Prostate gland (tissue), 2 donors: ENCODE measurements at places on chromosomes 7 and 10. TPM values are rescaled to one million over a fixed set of nuclear protein-coding genes. Genes with fewer than 3 reads are reported as not detected.

GRCh38 chr7:78099715-78100394, 301.3 kb downstream of the PHTF2 start:
- H3K4me3 ChIP-seq: no peak overlapping the region
- DNase-seq: no peak
- H3K27ac ChIP-seq: no peak overlapping the region
- no peaks in the 10 kb centered on the region for H3K4me1 ChIP-seq

DNA sequence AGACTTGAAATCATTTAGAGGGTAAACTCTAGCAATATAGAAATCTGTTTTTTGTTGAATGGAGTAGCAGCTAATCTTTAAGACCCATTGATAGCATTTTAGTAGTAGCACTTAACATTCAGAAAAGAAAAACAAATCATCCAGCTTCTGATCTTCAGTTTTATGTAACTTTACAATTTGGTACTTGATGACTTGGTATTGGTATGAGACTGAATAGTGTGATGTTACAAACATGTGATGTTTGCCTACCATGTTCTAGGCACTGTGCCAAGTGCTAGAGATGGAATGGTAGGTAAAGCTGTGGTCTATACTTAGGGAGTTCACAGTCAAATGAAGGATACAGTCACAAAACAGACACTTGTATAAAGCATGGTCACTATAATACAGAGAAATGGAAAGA, 21.3 kb downstream of the ZEB1 start:
- H3K27me3 ChIP-seq: no peaks in the 10 kb centered on the region
- no peaks in the 10 kb centered on the region for H3K36me3 ChIP-seq
- no peak overlapping the region for H3K4me3 ChIP-seq
- no peak overlapping the region for H3K27ac ChIP-seq
- no peaks in the 10 kb centered on the region for H3K4me1 ChIP-seq

DNA sequence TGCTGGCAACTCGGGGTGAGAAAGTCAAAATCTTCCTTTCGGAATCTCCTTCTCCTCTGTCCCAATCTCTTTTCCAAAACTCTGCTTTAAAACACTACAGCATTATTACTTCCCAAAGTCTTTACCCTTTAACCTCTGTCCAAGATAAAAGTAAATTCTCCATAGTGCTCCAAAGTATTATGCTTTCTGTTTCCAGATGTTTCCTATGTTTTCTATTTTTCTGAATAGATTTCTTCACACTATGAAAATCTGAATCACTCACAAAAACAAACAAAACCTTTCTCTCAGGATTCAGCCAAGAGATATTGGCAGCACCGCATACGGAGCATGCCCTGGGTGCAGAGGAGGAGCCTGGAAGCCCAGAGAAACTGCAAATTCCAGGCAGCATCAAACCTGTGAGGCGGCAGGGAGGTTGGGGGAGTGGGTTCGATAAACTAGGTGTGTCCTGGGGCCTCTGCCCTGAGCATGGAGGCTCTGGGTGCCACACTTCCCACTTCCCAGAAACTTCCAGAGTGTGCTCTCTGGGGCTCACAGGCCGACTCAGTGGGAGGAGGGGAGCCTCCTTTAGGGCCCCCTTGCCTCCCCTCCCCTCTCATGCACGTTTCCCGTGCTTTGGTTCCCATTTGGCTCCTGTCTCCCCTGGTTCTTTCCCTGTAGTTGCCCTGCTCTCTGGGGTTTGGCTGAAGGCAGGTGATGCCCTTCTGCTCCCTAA, 35.6 kb downstream of the VIPR2 start:
- no peak overlapping the region for H3K4me3 ChIP-seq
- H3K4me1 ChIP-seq: no peaks in the 10 kb centered on the region
- DNase-seq: no peak
- H3K36me3 ChIP-seq: no peaks in the 10 kb centered on the region
- no peaks in the 10 kb centered on the region for H3K27me3 ChIP-seq

DNA sequence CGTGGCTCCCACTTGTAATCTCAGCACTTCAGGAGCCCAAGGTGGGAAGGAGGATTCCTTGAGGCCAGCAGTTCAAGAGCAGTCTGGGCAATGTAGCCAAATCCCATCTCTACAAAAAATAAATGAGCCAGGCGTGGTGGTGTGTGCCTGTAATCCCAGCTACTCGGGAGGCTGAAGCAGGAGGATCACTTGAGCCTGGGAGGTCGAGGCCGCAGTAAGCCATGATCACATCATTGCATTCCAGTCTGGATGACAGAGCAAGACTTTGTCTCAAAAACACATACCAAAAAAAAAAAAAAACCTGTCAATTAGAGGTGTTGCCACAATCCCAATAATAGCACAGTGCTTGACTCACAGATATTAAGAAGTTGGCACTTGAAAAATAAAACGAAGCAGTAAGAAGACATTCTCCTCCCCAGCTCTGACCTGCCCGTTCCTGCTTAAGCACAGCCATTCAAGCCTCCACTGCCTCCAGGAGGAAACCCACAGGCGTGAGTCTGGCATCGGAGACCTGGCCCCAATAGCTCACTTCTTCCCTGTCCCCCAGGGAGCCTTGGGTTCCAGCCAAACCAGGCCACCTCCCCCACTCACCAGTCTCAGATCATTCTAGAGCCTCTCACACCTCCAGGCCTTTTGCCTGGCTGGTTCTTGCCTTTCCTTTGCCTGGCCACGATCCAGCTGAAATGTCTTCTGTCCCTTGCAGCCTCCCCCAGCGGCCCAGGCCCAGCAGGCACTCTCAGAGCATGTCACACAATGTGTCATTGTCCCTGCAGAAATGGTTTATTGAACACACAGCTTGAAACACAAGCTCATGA, 45.3 kb upstream of the GTF2I start:
- no peaks in the 10 kb centered on the region for H3K4me1 ChIP-seq
- H3K27me3 ChIP-seq: no peaks in the 10 kb centered on the region
- H3K27ac ChIP-seq: peak overlapping the region; percentile 48
- no peak overlapping the region for H3K4me3 ChIP-seq

DNA sequence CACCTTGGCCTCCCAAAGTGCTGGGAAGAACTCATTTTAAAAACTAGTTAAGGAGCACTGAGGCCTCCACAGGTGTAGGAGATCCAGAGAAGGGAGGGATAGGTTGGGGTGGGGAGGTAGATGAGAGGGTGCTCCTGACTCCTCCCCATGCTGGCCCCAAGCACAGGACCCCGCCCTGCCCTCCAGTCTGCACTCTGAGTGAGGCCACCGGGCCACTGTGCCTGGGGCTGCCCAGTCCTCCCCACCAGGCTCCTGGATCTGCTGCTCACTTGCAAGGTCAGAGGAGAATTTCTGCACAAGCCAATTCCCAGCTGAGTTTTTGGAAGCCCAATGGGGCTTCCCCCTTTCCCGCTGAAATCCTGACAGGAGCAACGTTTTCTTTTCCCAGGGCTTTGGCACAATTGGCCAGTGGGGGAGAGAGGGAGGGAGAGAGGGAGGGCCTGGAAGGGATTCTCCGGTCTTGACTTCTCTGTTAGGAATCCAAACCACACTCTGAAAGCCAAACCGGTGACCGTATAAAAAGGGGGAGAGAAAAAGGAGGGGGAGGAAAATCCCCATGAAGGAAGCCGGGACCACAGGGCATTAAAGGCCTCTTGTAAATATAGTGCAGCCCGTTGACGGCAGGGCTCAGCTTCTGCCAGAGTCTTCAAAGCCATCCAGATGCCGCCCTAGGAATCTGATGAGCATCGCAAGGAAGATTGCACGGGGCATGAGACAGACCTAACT, 116.2 kb downstream of the SH3PXD2A start:
- peak; percentile 44 for DNase-seq
- no peak overlapping the region for H3K4me3 ChIP-seq
- no peaks in the 10 kb centered on the region for H3K4me1 ChIP-seq
- H3K36me3 ChIP-seq: no peaks in the 10 kb centered on the region
- H3K27ac ChIP-seq: no peak overlapping the region
- H3K27me3 ChIP-seq: no peaks in the 10 kb centered on the region

Gene DLX6
- total RNA-seq: 4.1 TPM
